ENCODE measurements at places on chromosomes 1 and 21.

- DNase-seq: no peak
Measured at GRCh38 chr1:61132645-61133334, 50.4 kb downstream of the NFIA start.

DNA sequence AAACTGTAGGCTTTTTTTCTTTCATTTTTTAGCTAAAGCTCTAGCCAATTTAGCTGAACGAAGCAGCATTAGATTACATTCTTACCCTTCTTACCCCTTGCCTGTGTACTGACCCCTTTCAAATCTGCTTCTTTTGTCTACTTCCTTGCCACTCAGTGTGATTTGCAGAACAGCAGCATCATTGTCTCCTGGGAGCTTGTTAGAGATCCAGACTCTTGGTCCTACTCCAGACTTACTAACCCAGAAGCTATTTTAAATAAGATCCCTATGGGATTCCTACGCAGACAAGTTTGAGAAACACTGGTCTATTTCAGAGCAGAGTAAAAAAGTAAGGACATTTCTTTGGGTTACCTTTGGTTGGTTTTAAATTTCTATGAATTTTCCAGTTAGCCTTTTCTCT, 13.8 kb downstream of the LRRC39 start:
- no peak for DNase-seq

- no peak for DNase-seq
Measured at GRCh38 chr1:192977089-192977706, 82.0 kb downstream of the UCHL5 start.

DNA sequence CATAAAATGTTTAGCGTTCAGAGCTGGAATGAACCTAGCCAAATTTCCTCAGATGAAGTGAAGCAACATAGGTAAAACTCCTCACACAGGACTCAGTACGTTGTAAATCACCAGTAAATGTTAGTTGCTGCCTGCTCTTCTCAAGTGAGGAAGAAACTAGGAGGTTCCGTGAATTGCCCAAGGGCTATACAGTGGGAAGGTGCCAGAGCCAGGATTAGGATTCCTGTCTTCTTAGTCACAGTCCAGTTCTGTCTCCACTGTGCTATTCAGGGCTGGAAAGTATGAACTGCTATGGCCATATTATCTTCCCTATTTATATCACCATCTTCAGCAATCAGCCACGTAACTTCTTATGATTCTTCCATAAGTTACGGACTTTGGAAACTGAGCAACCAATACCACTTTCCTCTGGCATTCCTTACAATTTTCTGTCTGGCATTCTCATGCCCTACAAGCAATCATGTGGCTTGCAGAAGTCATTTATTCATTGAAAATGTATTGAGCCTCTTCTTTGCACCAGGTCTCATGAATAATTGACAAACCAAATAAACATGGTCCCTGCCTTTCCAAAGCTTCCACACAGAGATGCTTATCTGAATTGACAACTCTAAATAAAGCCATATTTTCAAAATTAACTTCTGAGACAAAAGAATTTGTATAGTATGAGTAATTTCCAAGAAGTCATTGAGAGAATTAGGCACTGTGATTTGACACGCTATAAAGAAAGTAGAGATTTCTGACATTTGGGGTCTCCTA, 271.6 kb upstream of the SGIP1 start:
- no peak for DNase-seq

- no peak for DNase-seq
Measured at GRCh38 chr1:25526753-25527152, 16.7 kb upstream of the LDLRAP1 start.

GRCh38 chr1:25469177-25469576, 38.5 kb downstream of the MACO1 start:
- DNase-seq: no peak

DNA sequence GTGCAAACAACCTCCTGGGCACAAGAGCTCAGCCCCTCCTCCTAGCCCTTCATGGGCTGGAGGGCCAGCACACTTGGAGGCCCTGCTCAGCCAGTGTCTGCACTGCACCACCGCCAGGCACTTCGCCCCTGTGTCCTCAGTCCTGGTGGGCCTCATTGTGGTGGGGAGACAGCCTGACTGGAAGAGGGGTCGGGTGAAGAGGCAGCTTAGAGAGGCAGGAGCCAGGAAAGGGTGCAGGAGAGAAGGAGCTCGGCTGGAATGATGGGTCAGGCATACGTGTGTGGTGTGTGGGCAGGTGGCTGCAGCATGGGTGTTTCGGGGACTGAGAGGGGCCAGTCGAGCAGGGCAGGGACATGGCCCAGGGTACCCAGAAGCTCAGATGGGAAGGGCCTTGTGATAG, 4.1 kb downstream of the WNT3A start:
- DNase-seq: no peak

- DNase-seq: no peak
Measured at GRCh38 chr1:220341126-220341525, 68.9 kb upstream of the RAB3GAP2 start.

GRCh38 chr1:98133131-98133530, 212.3 kb upstream of the DPYD start:
- DNase-seq: no peak

DNA sequence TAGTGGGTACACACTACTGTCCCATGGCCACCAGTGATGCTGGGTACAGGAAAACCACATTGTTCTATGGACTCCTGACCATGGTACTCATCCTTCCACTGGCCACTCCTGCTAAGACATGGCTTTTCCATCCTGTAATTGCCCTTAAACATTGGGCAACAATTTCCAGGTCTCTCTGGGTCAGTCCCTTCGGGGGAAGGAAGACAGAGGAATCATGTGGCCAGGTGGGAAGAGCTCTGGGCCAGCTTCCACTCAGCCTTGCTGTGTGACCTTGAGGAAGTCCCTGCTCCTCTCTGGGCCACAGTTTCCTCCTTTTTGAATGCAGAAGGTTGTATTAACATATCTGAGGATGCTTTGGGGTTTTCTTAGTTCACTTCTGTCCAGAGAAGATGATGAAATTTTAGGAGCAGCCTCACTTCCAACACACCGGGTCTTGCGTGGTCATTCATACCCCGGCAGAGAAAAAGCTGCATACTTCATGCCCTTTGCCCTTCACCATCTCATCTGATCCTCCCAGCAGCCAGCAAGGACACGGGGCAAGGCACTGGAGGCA, 50.8 kb downstream of the SRRM1 start:
- DNase-seq: no peak

GRCh38 chr1:39190096-39190495, 14.4 kb upstream of the MACF1 start:
- no peak for DNase-seq

- no peak for DNase-seq
Measured at GRCh38 chr21:36799869-36800268, 101.0 kb downstream of the SIM2 start.

- no peak for DNase-seq
Measured at GRCh38 chr1:2019571-2020309, 595 bp downstream of the GABRD start.

DNA sequence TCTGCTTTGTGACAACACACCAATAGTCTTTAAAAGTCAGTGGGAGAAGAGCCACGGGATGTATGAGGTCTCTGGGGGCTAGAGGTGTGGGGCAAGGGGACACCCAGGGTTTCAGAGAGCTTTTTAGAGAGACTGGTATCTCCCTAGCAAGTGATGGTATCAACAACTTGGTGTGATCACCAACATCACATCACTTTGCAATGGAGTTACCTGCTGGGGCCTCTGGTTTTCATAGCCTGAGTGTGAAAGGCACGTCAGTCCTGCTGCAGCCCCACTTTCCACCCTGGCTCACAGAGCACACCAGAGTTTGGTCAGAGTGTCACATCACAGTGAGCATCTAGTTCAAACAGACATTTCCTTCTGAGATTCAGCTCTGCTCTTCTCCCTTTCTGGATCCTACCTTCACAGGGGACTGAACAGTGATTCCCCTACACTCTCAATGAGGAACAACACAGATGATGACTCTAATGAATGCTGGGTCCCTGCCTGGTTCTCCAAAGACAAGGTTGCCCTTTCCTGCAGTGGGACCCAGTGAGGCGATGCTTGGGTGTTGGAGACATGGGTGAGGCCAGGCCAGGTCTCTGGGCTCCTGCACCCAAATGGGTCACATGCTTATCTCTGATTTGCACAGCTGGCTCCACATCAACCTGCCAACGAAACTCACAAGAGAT, 2.0 kb upstream of the MAN1C1 start:
- no peak for DNase-seq

- DNase-seq: no peak
Measured at GRCh38 chr1:204221271-204221670, 7.5 kb upstream of the GOLT1A start.

GRCh38 chr1:243487649-243488227, 231.9 kb downstream of the SDCCAG8 start:
- no peak for DNase-seq

DNA sequence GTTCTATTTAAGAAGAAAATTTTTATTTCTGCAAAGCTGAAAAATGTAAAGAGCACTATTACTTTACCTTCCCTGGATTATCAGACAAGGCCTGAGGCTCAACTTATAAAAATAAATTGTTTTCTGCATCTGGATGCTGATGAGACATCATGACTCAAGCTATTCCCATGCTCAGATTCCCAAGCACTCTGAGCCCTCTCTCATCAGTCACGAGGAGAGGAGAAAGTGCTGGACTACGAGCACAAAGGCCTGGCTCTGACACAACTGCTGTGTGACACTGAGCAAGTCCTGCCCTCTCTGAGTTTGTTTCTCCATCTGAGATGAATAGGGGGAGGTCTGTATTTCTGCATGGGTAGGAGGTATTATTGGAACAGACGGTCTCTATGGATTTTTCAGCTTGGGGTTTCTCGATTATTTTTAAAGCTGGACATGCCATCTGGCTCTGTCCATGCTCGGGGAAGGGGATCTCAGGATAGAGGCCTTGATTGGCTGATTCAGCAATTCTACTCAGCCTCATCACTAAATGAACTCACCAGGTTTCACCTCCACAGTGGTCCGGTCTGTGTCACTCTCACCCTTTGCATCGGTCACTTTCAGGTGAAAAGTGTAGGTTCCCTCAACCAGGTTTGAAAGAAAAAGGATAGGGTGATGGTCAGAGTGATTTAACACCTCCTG, 107.7 kb downstream of the KIAA0319L start:
- DNase-seq: no peak

DNA sequence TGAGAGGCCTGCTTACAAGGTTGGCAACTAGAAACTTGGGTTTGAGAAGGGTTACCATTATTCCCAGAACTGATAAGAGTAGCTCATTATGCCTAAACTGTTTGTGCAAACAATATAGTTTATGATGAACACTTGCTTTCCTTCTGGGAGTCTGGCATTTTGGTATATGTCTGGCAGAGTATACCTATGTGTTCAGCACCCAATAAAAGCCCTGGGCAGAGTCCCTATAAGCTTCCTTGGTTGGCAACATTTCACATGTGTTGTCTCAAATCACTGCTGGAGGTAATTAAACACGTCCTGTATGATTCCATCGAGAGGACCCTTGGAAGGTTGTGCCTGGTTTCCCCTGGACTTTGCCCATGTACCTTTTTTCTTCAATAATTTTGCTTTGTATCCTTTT, 39.7 kb upstream of the DMRTA2 start:
- no peak for DNase-seq

DNA sequence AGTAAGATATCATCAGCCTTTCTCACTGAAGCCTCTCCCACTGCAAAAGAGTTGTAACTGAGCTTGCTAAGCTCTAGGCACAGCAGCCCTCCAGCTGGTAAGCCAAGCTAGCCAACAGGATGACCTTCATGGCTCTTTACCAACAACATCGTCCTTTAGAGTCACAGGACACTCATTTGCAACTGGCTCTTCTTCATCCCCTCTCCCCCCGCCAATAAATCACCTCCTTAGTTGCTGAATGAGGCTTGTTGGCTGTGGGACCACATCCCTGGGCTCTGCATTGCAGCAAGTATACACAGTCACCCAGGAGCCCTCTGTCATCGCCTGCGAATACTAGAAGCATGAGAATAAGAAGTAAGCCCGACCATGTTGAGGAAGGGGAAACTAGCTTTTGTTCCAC, 16.0 kb upstream of the ZNF697 start:
- no peak for DNase-seq

GRCh38 chr21:34180826-34181359, 107.5 kb downstream of the MRPS6 start:
- no peak for DNase-seq

DNA sequence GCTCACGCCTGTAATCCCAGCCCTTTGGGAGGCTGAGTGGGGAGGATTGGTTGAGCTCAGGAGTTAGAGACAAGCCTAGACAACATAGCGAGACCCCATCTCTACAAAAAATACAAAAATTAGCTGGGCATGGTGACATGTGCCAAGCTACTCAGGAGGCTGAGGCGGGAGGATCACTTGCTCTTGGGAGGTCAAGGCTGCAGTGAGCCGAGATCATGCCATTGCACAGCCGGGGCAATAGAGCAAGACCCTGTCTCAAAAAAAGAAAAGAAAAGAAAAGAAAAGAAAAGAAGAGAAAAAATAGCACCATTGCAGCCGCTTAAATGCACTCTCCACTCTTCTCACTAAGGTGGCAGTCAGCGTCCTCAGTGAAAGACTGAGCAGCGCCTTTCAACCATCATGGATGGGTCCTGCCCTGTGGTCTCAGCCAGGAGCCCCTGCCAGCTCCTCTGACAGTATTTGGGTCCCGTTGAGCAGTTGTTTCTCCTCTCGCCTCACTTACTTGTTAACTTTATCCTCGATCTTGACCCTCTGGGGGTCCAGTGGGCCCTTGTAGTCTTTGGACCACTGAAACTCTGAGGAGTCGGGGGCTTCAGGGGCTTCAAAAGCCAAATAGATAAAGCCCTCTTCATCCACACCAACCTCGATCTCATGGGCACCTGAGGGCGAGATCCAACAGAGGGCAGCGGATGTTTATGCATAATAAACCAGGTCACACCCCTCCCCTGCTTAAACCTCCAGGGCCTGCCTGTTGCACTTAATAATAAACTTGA, 36.9 kb downstream of the MYOM3 start:
- DNase-seq: no peak

DNA sequence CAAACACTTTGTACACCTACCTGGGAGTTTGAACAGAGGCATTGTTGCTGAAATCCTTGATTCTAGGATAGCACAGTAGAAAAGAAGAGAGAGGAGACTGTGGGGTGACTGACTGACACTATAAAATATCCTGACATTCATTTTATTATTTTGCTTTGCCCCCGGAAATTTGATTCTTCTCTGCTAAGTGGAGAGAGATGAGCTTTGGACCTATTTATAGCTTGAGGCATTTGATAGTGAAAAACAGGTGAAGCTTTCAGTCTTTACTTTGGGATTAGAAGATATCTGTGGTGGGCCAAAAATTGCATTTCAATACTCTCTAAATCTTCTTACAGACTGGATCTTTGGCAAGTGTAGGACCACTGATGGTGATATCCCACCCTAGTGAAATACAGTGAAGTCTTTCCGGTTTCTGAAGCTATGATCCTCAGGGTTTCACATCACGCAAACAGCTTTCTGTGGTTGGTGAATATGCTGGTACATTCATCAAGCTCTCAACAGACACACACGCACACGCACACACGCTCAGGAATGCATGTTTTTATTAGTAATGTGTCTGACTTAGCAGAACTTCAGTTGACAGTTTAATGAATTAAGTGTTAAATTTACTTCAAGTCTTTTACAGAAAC, at the start of gene AMPD1:
TSS of gene AMPD1 (minus strand) at position 117 of the 629 bp plus-strand sequence. CDS start at position 42, 75 bp downstream.
- no peak for DNase-seq

- no peak for DNase-seq
Measured at GRCh38 chr1:24805534-24806301, 60.5 kb downstream of the CLIC4 start.

All from NCI-H1417 treated with DMSO at 0.1 percent for 48 hours (cell line).